ENCODE measurements at places on chromosomes 7 and 10.

GRCh38 chr10:104331208-104331838 is 6.9 kb downstream of the ITPRIP start:
- DNase-seq, result no peak

- no peak for DNase-seq
These were observed 3.3 kb downstream of the MUC3A start for GRCh38 chr7:100952641-100953040.

GRCh38 chr10:33559105-33559504 is 224.6 kb upstream of the NRP1 start:
- no peak for DNase-seq

- no peak for DNase-seq
These were observed 394.9 kb downstream of the DGKB start for GRCh38 chr7:14507617-14508016.

GRCh38 chr7:50199824-50200223 is 104.7 kb upstream of the IKZF1 start:
- no peak for DNase-seq

DNA sequence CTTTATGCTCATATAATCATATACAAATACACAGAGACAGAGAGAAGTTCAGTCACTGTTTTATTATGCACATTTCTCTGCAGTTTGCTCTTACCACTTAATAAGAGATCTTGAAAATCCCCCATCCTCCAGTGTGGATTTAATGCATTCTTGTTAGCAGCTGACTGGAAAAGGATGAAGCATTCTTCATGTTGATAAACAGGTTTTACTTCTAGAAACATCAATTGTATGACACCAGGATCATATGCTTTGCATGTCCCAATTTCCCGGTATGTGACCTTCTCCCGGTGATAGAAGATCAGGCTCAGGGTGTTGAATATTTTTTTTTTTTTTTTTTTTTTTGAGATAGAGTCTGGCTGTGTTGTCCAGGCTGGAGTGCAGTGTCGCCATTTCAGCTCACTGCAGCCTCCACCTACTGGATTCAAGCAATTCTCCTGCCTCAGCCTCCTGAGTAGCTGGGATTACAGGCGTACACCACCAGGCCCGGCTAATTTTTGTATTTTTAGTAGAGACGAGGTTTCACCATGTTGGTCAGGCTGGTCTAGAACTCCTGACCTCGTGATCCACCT is 6.2 kb upstream of the CREB3L2 start:
- DNase-seq, result no peak
